ENCODE measurements at places on chromosomes 5 and 9. TPM values are rescaled to one million over a fixed set of nuclear protein-coding genes. Genes with fewer than 3 reads are reported as not detected.

Gene FGF10
- not detected for total RNA-seq

Gene NMUR2
- 0.16 TPM for total RNA-seq

Gene SYK
- total RNA-seq = 7.5 TPM

Gene CAVIN4
- total RNA-seq = 0.33 TPM

Gene DNAJC25
- 5.2 TPM for total RNA-seq

Gene PTPRD
- 10.4 TPM for total RNA-seq

Gene NXNL2
- total RNA-seq = 11.8 TPM

Gene ZFP2
- total RNA-seq = 1.1 TPM

Gene C5orf46
- total RNA-seq = 1.1 TPM
